Caki2 (cell line): ENCODE measurements at places on chromosomes 11 and 22.

DNA sequence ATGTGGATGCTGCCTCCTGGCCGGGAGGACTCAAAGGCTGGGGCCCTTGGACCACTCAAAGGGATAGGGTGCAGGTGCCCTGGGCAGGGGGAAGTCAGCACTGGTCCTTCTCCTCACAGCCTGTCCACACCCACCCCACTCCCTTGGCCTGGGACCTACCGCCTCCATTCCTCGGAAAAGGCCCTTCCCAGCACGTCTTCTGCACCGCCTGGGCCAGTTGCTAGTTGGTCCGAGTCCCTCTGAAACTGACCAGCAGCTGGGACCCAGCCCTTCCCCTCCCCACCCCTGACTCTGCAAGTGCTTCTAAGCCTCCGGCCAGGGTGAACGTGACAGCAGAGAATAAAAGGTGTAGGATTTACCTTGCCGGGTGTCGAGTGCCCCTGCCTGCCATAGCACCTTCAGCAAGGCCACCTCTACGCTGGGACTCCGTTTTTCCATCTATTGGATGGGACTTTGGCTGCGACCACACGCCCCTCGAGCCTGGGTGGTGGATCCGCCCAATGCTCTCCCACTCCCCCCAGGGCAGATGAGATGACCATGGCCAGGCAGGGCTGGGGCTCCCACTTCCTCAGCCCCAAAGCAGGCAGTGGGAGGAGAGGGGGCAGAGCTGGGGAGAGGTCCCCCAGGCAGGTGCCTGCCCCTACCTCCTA lies 37.3 kb downstream of the OSBPL5 start:
- no peak for DNase-seq

- DNase-seq = no peak
These were observed 1.9 kb upstream of the GRAP2 start for GRCh38 chr22:39898997-39899396.

- no peak for DNase-seq
These were observed at the start of gene GAB2 for GRCh38 chr11:78417175-78417887. GAB2 (minus strand) TSS chr11:78417820; CDS start chr11:78417720, 100 bp downstream.

DNA sequence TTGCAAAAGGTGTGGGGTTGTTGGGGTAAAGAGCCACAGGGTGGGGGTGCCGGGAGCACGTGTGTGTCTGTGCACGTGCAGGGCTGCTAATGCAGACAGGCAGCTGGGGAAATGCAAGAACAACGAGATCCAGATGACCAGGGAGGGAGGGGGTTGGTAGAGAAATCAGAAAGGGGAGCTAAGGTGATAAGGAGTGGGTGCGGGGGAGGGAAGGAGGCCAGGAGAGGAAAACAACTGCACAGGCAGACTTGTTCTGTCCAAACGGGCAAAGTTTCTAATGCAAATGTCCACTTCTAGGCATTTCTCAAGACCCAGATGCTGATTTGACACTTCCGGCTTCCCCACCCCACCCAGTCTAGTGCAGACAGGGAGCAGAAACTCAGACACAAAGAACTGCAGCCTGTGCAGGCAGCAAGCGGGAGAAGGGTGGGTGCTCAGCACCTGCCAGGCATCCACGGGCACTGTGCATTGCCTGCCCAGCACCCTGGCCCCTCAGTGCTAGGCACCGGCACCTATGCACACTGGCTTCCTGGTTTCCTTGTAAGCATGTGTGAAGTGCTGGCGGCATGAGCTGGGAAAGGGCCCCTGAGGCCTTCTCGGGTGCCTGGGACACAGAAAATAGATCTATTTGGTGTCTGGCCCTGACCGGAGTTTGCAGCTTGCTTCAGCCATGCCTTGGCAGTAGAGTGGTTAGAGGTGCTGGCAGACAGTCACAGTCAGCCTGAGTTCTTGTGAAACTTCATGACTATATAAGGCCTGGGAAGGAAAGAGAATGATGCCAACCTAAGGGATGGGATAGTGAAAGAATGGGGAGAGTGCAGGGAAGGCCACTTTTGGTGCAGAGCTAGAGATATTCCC lies 220.1 kb upstream of the SORL1-AS1 start:
- no peak for DNase-seq

GRCh38 chr11:103894673-103895072 lies 141.8 kb upstream of the DDI1 start:
- DNase-seq = no peak

DNA sequence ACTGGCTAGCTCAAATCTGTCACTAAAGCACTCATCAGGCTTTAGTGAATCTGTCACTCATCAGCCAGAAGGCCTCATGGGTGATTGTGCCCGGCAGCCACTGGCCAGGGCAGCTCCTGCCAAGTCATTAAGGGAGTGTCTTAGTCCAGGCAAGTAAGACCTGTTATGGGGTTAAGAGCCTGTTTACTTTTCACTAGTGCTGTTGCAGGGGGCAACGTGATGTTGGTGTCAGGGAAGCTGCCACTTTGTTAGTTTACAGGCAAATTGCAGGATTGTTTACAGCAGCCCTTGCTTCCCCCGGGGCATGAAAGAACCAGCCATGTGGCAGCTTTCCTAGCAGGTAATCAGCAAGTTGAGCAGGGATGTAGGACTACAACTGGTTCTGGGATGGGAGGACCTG lies 155.6 kb upstream of the NCAM1 start:
- DNase-seq = no peak

DNA sequence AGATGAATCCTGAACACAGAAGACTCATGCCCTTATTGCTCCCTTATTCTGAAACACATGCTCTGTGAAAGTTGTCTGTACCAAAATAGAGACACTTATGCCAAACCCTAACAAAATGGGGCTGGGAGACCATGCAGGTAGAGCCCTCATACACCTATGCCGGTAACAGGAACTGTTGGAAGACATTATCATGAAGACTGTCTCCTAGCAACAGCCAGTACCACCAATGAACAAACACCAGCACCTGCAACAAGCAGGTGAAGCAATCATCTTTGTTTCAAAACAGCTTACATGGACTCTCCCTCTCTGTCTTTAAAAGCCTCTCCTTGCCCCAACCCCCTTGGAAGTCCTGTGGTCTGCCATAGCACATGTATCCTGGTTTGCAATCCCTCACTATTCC lies 17.2 kb downstream of the SLC5A4 start:
- DNase-seq = no peak

DNA sequence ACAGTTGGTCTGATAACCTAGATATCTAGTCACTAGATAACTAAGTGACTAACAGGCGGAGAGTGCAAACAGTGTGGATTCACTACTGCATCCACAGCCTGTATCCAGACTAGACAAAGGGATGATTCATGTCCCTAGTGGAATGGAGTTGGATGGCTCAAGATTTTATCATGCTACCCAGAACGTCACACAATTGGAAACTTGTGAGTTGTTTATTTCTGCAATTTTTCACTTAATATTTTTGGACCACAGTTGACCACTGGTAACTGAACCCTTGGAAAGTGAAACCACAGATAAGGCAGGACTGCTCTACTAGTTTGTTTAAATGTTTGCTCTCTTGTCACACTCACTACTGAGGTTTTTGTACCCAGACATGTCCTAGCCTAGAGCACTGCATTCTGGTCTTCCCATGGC lies 76.0 kb downstream of the UBASH3B start:
- peak; percentile 62 for DNase-seq

DNA sequence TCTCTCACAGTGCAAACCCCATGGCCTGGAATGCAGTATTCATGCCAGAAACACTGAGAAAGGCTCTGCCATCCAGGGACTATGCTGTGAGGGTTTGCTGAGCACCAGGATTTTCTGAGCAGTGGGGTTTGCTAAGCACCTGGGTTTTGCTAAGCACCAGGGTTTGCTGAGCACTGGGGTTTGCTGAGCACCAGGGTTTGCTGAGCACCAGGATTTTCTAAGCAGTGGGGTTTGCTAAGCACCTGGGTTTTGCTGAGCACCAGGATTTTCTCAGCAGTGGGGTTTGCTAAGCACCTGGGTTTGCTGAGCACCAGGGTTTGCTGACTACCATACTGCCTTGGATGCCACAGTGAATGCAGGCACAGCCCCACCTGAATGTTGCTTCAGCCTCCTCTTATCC lies 48.3 kb upstream of the SMIM38 start:
- DNase-seq = no peak
